Activated T-cell treated with anti-CD3 and anti-CD28 coated beads for 1 hour (primary cell): ENCODE measurements at places on chromosomes 5 and 9.

DNA sequence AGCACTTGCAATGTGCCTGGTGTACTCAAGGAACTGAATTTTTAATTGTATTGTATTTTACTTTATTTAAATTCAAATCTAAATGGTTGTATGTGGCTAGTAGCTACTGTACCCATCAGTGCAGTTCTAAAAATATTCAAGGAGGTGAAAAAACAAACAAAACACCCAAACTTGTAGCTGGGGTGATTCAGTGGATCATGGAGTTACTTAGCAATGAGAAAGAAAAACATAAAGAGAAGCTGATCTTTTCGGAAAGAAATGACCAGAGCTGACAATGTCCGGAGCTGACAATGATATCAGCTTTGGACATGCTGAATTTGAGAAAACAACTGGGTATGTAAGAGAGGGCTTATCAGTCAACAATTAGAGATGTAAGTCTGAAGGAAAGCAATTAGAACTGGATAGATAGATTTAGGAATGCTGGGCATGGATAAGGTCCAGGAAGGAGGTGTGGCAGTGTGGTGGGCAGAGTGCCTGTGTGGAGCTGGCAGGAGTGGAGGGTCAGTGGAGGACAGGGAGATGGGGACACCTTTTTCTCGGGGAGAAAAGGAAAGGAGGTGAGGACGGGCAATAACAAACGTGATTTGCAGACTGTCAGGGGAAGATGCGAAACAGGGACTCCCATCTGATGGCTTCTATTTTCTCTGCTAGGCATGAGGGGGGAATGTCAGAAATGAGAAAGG is 113.2 kb downstream of the DCP2 start:
- DNase-seq: no peak

DNA sequence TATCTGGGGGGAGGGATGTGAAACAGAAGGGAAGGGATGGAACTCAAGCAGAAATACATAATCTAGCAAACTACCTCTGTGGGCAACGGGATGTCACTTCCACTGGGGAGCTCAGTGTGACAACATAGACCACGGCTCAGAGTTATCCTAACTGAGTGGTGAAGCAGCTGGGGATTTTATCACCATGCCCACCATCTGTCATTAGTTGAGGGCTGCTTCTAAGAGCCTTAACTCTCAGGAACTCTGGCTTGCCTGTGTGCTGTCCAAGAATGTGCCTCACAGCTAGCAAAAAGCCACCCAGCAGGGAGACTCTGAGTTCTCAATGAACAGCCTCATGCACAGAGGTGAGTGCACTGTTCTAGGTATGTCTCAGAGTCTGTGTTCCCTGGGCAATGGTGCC is 90.6 kb upstream of the CXCL14 start:
- DNase-seq: no peak

- no peak for DNase-seq
Observed at GRCh38 chr5:159781626-159782157, 134.6 kb upstream of the ADRA1B start.

DNA sequence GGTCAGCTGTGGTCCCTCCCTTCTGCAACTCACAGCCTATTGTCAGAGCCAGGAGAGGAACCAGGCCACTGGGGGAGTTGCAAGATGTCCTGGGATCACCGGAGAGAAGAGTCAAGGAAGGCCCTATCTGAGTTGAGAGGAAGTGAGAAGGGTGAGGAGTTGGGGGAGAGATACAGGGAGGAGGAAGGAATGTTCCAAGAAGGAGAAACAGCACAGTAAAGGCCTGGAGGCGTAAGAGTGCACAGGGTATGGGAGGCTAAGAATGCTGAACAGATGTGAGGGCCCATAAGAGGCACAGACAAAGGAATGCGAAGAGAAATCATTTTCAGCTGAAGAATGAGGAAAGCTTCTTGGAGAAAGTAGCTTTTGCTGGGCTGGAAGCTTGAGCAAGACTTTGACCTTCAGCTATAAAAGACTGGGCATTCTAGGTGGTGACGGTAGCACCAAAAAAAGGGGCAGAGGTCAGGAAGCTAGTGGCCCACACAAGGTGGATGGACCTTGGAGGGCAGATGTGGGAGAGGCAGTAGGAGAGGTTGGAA is 21.6 kb upstream of the CSF1R start:
- no peak for DNase-seq

GRCh38 chr9:120441426-120442307 is 138.3 kb downstream of the CDK5RAP2 start:
- no peak for DNase-seq

DNA sequence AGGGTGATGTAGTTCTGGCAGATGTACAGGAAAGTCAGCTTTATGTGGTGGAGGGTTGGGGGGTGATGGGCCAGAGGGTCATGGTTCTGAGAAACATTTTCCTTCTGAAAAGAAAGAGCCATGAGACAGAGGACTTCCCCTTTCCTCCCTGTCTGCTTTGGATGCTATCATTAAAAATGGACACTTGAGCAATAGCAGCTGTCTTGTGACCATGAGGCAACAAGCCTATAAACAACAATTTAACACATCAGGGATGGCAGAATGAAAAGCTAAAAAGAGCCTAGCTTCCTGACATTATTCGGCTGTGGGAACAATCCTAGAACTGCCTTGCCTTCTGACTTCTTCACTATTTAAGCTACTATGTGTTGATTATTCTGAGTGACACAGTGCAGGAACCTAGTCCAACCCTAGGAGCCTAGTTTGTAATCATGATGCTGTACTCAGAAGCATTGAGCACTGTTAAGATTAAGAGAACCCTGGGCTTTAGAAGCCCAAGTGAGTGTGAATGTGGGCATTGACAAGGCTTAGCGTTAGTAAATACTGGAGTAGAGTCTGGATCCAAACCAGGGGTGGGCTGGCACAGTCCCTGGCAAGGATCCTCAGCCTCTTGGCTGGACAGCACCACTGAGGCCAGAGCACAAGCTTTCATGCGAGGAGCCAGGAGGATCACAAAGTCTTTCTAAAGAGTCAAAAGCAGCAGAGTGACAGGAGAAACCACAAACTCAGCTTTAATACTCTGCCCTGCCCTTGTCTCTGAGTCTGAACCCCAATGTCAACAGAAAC is 178.5 kb upstream of the EGFLAM start:
- no peak for DNase-seq

DNA sequence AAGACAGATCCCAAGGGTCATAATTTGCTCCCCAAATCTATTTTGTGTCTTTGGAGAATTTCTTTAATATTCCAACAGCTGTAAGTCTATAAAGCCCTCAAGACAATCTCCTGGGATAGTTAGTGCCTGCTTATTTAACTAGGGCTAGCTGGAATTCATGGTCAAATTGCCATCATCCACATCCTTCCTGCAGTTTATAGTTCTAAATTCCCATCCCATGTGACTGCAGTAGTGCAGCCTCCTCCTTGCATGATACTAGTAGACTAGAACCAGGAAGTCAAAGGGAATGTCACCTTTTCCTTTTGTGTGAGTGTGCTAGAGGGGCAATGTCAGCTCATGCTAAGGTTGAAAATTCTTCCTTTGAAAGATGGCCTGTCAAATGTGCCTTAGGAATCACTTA is 214.8 kb upstream of the PIK3R1 start:
- DNase-seq: no peak

GRCh38 chr5:140075371-140075770 is 32.3 kb upstream of the NRG2 start:
- no peak for DNase-seq

- no peak for DNase-seq
Observed at GRCh38 chr9:18159254-18159653, 314.7 kb upstream of the ADAMTSL1 start.

DNA sequence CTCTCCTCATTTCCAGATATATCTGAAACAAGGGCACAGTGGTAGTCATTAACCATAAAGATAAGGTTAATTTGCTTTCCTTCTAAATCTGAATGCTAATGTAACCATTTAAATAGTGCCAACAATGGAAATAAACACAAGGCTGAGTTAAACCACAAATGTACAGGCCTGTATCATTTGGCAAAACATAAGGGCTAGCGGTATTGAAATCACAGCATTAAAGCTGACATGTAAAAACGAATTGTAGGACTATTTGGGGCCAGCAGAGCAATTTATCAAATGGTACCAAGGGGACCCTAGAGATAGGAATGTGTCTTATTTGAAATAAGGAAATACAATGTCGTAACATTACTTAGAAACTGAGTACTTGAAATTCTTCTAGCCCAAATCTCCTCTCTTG is 247.5 kb upstream of the RPS23 start:
- no peak for DNase-seq

DNA sequence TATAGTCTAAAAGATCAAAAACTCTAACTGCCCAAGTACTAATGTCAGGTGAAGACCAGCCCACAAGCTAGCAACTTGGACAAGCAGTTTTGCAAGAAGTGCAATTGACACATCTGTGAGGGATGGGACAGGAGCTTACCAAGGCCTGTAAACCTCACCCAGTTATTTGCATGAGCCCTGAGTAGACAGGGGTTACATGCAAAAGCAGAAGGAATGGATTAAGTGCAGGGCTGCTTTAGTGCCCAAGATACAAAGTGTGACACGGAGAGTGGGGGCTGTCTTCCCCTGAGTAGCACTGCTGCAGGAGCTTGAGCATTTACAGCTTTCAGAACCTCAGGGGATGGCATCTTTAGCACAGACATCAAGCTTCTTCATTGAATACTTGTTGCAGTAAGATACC is 286.7 kb downstream of the ELAVL2 start:
- no peak for DNase-seq

- no peak for DNase-seq
Observed at GRCh38 chr9:133122935-133123611, 2.0 kb upstream of the RALGDS start.

GRCh38 chr5:23763170-23763569 is 255.8 kb downstream of the PRDM9 start:
- no peak for DNase-seq

GRCh38 chr9:7894231-7894630 is 94.7 kb upstream of the DMAC1 start:
- no peak for DNase-seq
